NCI-H524 treated with DMSO at 0.1 percent for 48 hours (cell line): ENCODE measurements at places on chromosomes 6 and 20.
A peak's percentile ranks its signal among the peaks of the same experiment; 100 is the strongest.

- DNase-seq: no peak
Observed at GRCh38 chr20:58078741-58079522, 149.5 kb downstream of the ANKRD60 start.

DNA sequence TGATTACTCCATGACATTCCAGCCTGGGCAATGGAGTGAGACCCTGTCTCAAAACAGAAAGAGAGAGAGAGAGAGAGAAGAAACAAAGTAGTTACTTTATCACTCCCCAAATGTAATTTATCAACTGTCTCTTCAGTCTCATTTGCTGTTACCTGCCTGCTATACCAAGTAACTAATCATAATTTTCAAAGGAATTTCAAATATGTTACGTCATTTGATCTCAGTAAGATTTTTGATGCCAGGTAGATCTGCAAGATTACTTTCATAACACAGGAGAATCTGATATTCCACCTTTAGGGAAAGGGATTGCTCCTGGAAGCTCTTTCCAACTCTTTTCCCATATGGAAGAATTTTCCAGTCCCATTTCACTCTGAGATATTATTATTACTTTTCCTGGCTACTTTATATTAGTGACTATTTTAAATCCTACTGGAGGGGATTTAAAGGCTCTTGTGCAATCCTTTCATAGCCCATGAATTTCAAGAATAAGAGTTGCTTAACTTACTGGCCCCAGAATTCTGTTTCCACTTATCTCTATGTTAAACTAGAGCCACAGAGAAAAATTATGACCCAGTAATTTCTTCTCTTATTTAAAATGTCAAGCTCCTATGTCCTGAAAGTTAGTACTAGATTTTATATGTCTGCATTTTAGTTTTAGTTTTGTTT is 390.2 kb upstream of the FLRT3 start:
- no peak for DNase-seq

DNA sequence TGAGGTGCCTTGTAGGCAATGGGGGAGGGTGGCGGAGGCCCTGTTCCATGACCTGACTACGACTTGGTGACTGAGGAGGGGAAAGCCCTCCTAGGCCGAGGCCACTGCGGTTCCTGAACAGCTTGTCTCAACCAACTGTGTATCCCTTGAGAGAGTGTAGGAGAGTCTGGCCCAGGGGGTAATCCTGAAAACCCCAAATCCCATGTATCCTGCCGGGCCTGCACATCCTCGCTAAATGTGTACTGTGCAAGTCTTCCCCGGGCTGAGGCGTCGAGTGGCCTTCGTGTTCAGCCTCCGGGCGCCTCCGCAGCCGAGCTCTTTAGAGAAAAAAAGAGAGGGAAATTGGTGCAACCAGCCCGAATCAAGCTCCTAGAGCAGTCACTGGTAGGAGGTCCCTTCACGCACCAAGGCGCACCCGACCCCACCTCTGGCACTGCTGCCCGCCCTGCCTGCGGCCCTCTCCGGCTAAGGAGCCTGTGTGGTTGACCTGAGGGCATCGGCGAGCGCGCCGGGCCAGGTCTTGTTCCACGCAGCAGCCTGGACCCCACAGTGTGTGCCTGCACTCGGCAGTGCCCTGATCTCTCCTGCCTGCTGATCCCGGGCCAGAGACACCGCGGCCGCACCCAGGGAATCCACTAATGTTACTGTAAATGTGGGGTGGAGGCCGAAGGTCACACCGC is 7.3 kb downstream of the SIM1 start:
- DNase-seq: no peak

DNA sequence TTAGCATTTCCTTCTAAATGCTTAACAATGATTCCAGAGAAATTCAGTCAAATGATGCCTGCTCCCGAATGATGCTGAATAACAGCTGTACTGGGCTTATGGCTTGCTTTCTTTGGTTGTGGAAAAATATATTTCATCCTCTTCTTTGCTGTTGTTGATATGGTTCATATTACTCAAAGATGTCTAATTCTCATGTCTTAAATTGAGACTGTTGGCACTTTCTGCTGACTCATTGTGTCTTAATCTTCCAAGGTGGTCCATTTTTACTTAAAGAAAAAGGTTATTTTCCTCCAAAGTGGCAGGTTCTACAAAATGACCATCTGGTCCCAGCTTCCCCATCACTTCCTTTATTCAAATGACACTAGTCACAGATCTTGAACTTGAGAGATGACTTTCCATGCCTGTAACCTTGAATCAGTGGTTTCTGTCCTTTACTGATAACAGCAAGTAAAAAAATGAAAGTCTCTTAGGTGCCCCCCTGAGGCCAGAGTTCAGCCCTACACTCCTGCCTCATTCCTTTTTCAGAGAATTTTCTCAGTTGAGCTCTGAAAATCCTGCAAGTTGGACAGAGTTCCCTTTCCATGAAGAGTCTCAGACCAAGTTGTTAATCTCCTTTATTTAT is 6.9 kb downstream of the SNAP25 start:
- DNase-seq: peak; percentile 44

DNA sequence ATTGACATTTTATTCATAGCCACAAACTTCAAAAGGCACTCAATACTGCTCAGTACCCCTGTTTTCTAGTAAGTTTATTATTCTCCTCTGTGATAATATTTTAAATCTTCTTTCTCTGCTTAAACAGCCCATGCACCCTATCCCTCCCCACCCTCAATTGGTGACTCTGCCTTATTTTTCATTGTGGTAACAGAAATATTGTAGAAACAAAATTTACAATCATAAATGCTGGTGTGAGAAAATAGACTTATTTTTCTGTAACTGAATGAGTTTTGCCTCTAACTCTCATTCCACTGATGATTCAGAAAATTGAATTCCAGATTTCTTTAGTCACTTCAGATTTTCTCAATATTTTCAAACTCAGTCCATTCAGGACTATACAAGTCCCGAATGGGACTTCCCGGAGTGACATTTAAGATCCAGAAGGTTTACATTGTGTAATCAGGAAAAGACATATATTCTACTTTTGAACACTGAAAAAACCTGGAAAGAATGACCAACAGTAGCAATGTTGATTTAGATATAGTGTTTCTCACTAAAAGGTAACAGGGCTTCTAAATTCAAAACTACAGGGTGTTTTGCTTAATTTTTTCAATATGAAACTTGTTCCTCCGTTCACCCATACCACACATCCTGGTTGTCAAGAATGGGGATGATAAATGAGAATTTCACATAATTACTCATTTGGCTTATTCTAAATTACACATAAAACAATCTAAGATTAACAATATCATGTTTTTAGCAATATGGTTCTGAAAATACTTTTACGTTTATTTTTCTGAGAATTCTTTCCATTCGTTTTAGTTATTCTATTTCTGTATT is 34.8 kb upstream of the UST start:
- DNase-seq: no peak

DNA sequence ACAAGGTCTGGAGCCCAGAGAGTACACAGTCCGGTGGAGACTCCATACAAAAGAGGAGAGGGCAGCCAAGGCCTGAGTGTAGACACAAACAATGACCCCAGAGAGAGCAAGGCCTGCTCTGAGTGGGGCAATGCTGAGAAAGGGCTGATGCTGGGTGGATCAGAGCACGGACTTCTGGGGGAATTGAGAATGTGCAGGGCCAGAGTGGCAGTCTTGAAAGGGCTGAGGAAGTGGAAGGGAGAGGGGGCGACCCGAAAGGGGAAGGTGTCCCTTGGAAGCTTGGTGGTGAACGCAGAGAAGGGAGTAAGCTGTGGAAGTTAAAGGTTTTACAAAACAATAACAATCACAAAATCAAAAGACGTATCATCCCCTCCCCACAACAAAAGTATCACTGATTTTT is 12.0 kb upstream of the GRM4 start:
- DNase-seq: no peak

DNA sequence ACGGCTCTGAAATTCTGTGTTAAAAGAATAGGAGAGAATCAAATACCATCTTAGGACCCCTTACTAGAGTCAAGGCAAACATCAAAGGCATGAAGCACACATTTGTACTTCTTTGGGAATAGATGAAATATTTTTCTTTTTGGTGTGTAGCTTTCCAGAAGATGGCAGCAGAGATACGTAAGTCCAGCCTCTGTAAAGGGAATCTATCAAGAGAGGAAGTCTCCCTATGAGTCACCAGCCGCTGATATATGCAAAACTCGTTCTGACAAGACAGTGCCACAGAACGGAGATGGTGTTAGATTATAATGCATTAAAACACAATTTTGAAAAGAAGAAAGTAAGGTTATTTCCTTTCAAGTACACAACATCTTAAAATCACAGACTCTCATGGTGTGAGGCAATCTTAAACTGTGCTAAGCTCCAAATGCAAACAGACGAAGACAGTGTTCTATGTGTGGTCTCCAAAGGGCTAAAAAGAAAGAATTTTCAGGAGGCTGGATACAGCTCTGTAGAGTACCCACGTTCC is 120.0 kb upstream of the AGPAT4 start:
- peak; percentile 63 for DNase-seq

- no peak for DNase-seq
Observed at GRCh38 chr6:45563041-45563440, 185.3 kb upstream of the SUPT3H start.

DNA sequence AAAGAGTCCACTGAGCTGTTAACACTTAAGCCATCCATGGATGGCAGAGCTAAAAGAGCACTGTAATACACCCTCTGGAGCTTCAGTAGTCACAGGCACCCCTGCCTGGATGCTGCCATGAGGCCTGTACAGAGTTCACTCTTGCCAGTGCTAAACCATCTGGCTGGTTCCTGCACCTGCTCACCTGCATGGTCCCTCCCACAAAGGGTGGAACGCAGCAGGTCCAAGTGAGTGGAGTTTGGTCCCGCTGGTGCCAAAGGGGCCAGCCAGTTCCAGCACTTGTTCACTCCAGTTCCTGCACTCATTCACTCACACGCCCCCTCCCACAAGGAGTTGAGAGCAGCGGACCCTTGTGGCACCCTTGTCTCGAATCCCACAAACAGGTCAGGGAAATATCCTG is 503.5 kb downstream of the HACE1 start:
- DNase-seq: no peak

- no peak for DNase-seq
Observed at GRCh38 chr6:114467931-114468330, 125.1 kb upstream of the HS3ST5 start.

DNA sequence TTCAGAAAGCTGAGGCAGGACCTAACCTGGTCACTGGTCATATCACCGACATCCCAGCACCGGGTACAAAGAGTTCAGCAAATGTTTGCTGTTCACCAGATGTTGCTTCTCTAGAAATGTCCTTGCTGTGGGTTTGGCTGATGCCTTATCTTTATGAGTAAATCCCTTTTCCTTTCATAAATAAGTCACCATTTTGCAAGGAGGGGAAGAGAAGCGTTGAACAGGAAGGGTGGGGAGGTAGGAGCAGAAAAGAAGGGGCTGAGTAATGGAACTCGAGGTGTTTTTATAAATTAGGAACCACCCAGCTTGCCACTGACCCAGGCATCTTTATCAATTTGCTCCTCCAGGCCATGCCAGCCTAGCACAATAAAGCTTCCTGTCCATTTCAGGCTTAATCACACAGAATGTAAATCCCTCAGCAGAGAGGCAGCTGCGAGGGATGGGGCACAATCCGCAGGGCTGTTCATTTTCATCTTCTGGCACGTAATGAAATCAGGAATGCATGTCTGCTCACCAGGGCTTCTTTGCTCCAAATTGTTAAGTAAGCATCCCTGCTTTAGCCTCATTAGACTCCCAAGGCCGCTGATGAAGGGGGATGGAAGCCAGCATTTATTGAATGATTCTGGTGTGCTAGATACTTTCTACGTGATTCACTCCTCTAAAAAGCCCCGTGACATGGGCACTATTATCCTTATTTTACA is 371.9 kb upstream of the CHD6 start:
- DNase-seq: no peak

- DNase-seq: no peak
Observed at GRCh38 chr6:129795261-129795660, 65.9 kb downstream of the TMEM244 start.

- no peak for DNase-seq
Observed at GRCh38 chr6:153435787-153436186, 304.7 kb upstream of the RGS17 start.

GRCh38 chr6:25332655-25333071 is 53.5 kb downstream of the CARMIL1 start:
- no peak for DNase-seq

- DNase-seq: no peak
Observed at GRCh38 chr6:115663681-115664080, 397.0 kb downstream of the FRK start.

DNA sequence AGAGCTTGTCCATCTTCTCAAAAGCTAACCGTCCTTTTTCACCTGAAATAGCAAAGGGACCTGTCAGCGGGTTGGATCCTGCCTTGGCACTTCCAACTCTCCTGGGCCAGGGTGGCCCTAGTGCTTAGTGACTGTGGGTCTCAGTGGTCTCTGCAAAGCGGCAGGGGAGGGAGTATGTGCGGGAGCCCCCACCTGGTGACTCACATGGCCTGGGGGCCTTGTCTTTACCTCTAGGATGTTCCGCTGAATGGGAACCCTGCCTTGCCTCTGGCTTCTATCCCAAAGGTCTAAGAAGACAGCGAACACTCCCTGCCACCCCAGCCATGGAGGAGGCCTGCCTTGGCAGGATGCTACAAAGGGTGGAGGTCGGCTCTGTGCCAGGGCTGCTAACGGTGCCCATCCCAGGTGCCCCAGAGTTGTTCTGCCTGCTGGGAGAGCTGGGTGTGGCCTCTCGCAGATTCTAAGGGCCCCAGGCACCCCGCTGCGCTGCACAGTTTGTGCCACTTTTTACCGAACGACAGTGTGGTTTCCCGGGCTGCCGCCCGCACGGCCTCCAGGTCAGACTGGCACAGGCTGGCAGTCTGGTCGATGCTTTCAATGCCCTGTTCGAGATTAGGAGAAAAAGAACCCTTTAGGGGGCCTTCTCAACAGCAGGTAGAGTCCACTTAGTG is 77.2 kb downstream of the PTPN1 start:
- no peak for DNase-seq

- DNase-seq: no peak
Observed at GRCh38 chr6:151015101-151015700, 149.7 kb downstream of the MTHFD1L start.

GRCh38 chr6:57469072-57469471 is 151.6 kb downstream of the PRIM2 start:
- no peak for DNase-seq
